ENCODE measurements at places on chromosomes 11 and 22.

DNA sequence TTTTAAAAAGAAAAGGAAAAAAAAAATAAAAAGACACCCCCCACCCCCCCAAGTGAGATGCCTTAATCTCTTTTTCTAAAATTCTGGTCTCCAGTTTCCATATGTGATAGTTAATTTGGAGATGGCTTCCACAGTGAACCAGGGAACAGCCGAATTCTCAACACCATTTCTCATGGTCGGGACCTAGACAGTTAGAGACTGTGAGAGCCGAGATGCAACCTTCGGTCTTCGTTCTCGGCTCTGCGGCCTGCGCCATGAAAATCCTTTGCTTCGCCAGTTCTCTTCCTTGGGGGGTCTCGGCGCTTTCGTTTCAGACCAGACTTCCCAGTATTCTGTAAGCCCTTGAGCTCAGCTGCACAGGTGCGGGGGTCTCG lies 723 bp downstream of the CACNG2 start:
- no peak for DNase-seq

- DNase-seq: no peak
Measured at GRCh38 chr11:44877571-44878497, 72.8 kb downstream of the TP53I11 start.

- no peak for DNase-seq
Measured at GRCh38 chr22:41446057-41446501, 522 bp downstream of the TOB2 start.

- DNase-seq: no peak
Measured at GRCh38 chr22:34099278-34099677, 179.0 kb upstream of the LARGE1 start.

GRCh38 chr11:10021563-10021962 lies 272.5 kb downstream of the SBF2 start:
- no peak for DNase-seq

DNA sequence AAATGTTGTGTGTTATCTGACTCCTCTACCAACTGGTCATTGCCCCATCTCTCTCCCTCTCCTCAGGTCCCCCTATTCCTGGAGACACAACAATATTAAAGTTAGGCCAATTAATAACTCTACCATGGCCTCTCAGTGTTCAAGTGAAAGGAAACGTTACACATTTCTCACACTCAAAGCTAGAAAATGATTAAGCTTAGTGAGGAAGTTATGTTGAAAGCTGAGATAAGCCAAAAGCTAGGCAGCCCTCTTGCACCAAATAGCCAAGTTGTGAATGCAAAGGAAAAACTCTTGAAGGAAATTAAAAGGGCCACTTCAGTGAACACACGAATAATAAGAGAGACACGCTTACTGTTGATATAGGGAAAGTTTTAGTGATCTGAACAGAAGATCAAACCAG lies 6.9 kb downstream of the DLG2 start:
- no peak for DNase-seq

DNA sequence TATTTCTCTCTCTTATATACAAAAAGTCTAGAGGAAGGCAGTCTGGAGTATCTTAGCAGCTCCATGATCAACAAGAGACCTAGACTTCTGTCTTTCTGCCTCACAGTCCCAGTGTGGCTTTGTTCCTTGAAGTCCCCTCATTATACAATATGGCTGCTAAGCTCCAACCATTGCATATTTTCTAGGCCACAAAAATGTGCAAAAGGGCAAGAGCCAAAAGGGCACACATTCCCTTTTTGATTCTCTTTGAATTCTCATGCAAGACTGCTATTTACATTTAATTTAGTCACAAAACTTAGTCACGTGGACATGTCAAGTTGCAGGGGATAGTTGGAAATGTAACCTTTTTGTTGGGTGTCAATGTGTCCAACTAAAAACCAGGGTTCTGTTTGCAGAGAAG lies 64.2 kb upstream of the OLFML1 start:
- DNase-seq: no peak

- DNase-seq: no peak
Measured at GRCh38 chr22:48251629-48252028, 1489.2 kb downstream of the TBC1D22A start.

DNA sequence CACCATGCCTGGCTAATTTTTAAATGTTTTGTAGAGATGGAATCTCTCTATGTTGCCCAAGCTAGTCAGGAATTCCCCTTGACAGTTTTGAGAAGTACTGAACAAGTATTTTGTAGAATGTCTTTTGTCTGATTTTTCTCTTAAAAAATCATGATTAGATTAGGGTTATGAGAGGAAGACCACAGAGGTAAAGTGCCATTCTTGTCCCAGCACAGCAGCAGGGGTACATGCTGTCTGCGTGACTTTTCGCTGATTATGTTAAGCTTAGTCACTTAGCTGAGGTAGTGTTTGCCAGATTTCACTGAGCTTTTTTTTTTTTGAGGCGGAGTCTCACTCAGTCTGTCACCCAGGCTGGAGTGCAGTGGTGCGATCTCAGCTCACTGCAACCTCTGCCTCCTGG lies 13.6 kb upstream of the NUP160 start:
- no peak for DNase-seq

- DNase-seq: no peak
Measured at GRCh38 chr11:97345032-97345431, 955.2 kb downstream of the JRKL start.

DNA sequence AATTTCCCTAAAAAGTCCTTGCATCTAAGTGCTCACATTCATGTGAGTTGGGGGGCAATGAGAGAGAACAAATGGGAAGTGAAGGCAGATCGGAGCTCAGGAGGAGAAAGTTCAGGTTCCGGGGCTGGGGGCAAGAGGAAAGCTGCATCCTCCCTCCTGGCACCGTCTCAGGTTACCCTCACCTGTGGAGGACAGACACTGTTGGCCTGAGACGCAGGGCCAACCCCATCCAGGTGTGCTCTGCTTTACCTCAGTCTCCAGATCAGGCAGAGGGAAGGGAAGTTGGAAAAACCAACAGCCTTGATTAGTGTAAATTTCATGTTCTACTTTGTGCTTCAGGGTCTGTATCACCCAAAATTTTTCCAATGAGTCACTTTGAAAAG lies 146.9 kb downstream of the TRIM29 start:
- no peak for DNase-seq

All from GOT3 (cell line).